ENCODE measurements at places on chromosomes 12 and 14.

- DNase-seq, result peak; percentile 30
Observed at GRCh38 chr12:71840231-71840847, 780 bp downstream of the TBC1D15 start.

- DNase-seq, result peak; percentile 40
Observed at GRCh38 chr14:53954551-53955228, 1.9 kb downstream of the BMP4 start.

DNA sequence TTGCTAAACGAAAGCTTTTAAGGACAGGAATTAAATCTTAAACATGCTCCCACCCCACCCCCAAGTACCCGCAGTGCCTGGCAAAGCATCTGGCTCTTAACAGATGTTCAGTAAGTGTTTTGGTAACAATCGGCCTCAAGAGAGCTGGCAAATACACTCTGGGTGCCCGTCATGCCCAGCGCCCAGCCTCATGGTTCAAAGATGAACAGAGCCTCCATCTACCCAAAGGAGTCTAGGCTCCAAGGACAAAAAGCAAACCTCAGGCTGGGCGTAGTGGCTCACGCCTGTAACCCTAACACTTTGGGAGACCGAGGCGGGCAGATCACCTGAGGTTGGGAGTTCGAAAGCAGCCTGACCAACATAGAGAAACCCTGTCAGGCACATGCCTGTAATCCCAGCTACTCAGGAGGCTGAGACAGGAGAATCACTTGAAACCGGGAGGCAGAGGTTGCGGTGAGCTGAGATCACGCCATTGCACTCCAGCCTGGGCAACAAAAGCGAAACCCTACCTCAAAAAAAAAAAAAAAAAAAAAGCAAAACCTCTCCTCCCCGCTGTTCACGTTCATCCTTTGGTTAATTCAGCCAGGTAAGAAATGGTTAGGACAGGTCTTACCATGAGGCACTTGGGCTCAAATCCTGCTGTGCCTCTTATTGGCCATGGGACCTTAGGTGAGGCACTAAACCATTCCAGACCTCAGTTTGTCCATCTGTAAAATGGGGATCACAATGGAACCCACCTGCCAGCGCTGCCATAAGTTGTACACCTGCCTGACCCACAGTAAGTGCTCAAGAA lies 151.3 kb downstream of the BCL11B start:
- DNase-seq, result no peak

- no peak for DNase-seq
Observed at GRCh38 chr14:100312877-100313400, 6.7 kb upstream of the SLC25A29 start.

DNA sequence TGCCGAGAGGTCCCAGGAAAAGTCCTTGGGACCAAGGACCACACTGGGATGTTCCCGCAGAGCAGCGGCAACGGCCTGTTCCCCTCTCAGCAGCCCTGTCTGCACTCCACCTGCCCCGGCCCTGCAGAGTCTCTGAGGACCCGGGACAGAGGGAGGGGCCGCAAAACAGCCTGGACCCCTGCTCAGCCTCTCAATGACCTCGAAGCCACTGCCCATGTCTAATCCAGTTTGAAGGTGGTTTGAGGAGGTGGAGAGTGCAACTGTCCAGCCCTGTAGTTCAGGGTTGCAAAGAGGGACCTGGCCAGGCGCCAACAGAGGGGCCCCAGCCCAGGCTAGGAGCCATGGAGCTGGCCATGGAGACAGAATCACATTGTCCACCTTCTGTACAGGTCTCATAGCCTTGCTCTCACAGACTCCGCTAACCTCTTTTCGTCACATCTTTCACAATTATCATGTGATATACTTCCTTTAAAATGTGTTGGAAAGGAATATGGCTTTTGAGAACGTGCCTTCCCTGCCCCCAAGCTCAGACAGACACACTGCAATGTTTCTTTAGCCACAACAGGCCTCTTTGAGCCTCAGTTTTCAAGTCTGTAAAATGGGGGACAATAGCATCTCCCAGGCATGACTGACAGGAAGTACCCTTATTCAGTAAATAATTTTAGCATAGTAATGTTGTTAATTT lies 49.3 kb downstream of the ACTN1 start:
- DNase-seq, result no peak

GRCh38 chr14:30559638-30560091 lies 707 bp downstream of the G2E3 start:
- DNase-seq, result no peak

GRCh38 chr12:98456576-98457573 lies 58.5 kb upstream of the TMPO start:
- DNase-seq, result peak; percentile 52

DNA sequence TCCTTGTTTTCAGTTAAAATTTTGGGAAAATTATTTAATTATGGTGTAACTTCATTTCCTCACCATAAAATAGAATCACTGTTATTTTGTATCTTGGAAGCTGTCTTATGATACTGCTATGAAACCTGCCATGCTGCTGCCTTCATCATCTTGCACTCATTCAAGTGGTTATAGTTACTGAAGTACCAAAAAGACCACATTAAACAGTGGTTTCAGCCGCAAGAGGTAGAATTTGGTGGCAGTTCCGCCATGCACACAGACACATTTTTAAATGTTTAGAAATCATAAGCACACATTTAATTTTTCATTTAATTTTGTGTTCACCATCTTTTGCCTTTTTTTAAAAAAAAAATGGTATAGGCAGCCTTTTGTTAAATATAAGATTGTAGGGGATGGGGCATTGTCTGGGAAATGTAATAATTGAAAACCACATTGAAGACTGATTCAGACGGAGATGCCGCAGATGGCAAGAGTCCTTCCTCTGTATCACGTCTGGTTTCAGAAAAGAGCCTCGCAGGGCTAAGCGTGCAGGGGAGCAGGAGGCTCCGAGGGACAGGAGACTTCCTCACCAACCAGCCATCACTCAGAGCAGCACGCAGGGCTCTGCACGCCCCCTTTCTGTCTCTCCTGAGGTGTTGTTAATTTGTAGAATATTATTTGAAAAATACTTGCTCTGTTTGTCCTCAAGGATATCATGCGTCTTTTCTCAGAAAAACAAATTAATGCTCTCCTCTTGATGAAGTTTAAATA lies 115.2 kb upstream of the PELI2 start:
- peak; percentile 61 for DNase-seq

GRCh38 chr12:12521044-12521485 lies 41.6 kb downstream of the DUSP16 start:
- DNase-seq, result no peak
